Temporal lobe (tissue), 4 donors: ENCODE measurements at places on chromosomes 5 and 9. TPM values are rescaled to one million over a fixed set of nuclear protein-coding genes. Genes with fewer than 3 reads are reported as not detected.

Gene TMEM215
- total RNA-seq = 0.25 TPM

Gene CAMK2A
- 6.6 TPM for total RNA-seq

Gene PCDHGC5
- 4.7 TPM for total RNA-seq

Gene TAF11L10
- total RNA-seq = not detected

Gene PKD2L2
- under 0.01 TPM for total RNA-seq

Gene CCIN
- total RNA-seq = under 0.01 TPM

Gene BDP1
- 76.7 TPM for total RNA-seq

Gene PCYOX1L
- 7.9 TPM for total RNA-seq
